ENCODE measurements at places on chromosomes 3 and 15. TPM values are rescaled to one million over a fixed set of nuclear protein-coding genes. Genes with fewer than 3 reads are reported as not detected.

GRCh38 chr3:183447206-183448001 is 19.0 kb upstream of the MCF2L2 start:
- no peaks in the 10 kb centered on the region for H3K36me3 ChIP-seq
- peaks cover 11% of the 10 kb centered on the region for H3K4me1 ChIP-seq
- peak overlapping the region; percentile 77 for H3K27ac ChIP-seq
- H3K4me3 ChIP-seq, result peak overlapping the region; percentile 63
- H3K27me3 ChIP-seq, result no peaks in the 10 kb centered on the region

TIMP4 gene
- polyA plus RNA-seq, result 0.13 TPM

TMIE gene
- 0.82 TPM for polyA plus RNA-seq

RHOA gene
- 509 TPM for polyA plus RNA-seq

GRCh38 chr3:20511863-20512505 is 326.0 kb upstream of the SGO1 start:
- no peak overlapping the region for H3K4me3 ChIP-seq
- H3K4me1 ChIP-seq, result no peaks in the 10 kb centered on the region
- peak; percentile 36 for DNase-seq
- H3K27ac ChIP-seq, result no peak overlapping the region

- DNase-seq, result peak; percentile 66
- H3K36me3 ChIP-seq, result peaks cover 4% of the 10 kb centered on the region
- H3K4me1 ChIP-seq, result peaks cover 22% of the 10 kb centered on the region
- no peaks in the 10 kb centered on the region for H3K27me3 ChIP-seq
- H3K27ac ChIP-seq, result peak within 1 kb of the TSS; percentile 95
Observed at GRCh38 chr3:53160660-53161449, at the start of gene PRKCD. Gene PRKCD (plus strand): TSS chr3:53161209. CDS start chr3:53178423, 17,214 bp downstream.

GRCh38 chr3:43499256-43499655 is 122.6 kb downstream of the ANO10 start:
- no peak overlapping the region for H3K4me3 ChIP-seq
- H3K27me3 ChIP-seq, result no peaks in the 10 kb centered on the region
- DNase-seq, result no peak
- peaks cover 34% of the 10 kb centered on the region for H3K4me1 ChIP-seq

DNA sequence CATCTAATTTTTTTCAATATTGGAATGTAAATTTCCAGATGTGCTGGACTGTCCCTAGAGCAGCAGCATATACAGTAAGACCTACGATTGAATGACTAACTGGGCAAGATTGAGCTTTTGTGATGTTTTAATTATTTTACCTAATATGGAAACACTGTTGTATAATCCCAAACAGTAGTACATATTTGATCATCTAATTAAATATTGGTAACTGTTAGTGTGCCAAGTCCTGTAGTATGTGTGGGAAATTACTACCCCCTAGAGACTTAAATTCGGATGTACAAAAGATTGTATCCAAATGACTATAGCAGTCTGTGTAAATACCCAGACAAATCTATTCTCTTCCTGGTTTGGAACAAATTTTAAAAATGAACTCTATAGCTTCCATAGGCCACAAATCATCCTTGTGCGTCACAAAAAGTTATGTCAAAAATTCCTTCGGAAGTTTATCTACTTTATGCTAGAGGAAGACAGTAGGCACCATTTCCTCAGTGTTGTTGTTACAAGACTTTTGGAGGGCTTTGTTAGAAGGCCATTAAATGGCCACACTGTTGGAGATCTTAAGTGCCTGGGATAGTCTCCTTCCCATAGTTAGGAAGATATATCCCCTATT is 41.6 kb downstream of the NKIRAS1 start:
- no peak for DNase-seq
- H3K4me3 ChIP-seq, result no peak overlapping the region
- no peak overlapping the region for H3K27ac ChIP-seq
- H3K36me3 ChIP-seq, result no peaks in the 10 kb centered on the region

- no peak overlapping the region for H3K27ac ChIP-seq
- DNase-seq, result no peak
- no peaks in the 10 kb centered on the region for H3K36me3 ChIP-seq
- no peaks in the 10 kb centered on the region for H3K27me3 ChIP-seq
- H3K4me3 ChIP-seq, result no peak overlapping the region
- H3K4me1 ChIP-seq, result no peaks in the 10 kb centered on the region
Observed at GRCh38 chr15:58574631-58575030, 142.8 kb downstream of the LIPC start.

Data from left lung (tissue), 14 donors.